ENCODE measurements at places on chromosomes 1 and 21.

DNA sequence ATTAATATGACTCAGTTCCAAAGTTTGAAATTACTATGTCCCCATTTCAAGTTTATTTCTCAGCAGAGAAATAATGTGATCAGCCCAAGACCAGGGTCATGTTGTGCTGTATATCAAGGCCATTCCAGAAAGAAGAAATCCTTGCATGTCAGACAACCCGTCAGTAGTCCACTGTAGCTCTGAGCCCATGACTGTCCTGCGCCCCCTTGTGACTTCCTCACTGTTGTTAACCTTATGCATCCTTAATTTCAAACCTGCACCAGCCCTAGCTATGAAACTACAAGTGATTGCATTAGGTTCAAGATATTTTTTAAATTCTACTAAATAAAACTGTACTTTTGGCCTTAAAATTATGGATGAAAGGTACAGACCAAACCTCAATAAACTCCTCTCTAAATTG is 133.0 kb downstream of the LRRC7 start:
- no peak for DNase-seq

- no peak for DNase-seq
These were observed 45.8 kb downstream of the PKNOX1 start for GRCh38 chr21:43020177-43020576.

DNA sequence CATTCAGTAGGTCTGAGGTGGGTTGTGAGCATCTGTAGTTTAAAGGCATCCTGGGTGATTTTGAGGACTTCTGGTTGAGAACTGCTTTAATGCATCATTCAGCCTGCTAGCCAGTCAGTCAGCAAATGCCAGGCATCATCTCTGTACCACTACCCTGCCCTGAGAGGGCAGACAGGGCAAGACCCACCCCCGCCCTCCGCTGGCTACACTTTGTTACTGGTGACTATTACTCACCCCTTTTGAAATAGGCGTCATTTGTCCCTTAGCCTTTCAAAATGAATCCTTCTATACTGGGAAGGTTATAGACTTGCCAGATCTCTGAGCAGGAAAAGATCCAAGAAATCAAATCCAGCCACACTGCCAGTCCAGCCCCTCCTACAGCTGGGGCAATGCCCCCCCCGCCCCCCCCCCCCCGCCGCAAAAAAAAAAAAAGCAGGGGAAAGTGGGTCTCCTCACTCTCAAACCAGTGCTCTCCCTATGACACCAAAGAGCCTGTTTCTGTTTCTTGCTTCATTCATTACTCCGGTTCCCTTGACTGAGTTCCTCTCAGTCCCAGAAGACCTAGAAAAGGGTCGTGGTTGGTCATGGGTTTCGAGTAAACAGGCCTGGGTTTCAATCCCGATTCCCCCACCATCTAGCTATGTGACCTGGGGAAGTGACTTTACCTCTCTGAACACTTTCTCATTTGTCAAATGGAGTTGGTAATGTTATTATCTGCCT is 4.4 kb downstream of the SELENON start:
- peak; percentile 89 for DNase-seq

DNA sequence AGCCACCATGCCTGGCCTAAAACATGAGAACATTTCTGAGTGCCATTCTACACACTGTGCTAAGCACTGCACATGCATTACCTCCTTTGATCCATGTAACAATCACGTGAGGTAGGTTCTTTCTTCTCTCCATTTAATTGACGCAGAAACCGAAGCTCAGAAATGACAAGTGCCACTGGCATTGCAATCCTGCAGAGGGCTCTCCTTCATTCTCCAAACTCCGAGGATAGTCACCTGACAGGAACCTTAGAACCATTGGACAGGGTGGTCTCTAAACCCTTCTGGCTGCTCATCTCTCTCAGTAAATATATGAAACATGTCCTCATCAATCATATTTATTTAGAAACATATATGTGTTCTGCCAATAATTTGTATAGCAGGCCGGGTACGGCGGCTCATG is 167.1 kb upstream of the JUN start:
- DNase-seq, result no peak

- DNase-seq, result no peak
These were observed 12.7 kb downstream of the FAM89A start for GRCh38 chr1:231027136-231027925.

- no peak for DNase-seq
These were observed 45.7 kb downstream of the KCNN3 start for GRCh38 chr1:154824179-154825000.

DNA sequence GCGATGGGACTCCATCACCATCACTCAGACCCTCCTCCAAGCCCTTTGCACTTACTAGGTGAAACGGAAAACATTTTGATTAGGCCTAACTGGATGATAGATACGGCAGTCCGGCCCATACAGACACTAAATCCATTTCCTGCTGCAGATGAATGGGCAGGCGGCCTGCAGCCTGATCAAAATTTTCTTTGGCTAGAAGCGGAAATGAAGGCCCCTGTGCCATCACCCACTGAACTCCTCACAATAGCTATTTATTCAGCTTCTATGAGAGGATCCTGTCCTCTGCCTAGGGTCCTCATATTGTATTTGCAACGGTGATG is 200.5 kb downstream of the OMA1 start:
- DNase-seq, result no peak

DNA sequence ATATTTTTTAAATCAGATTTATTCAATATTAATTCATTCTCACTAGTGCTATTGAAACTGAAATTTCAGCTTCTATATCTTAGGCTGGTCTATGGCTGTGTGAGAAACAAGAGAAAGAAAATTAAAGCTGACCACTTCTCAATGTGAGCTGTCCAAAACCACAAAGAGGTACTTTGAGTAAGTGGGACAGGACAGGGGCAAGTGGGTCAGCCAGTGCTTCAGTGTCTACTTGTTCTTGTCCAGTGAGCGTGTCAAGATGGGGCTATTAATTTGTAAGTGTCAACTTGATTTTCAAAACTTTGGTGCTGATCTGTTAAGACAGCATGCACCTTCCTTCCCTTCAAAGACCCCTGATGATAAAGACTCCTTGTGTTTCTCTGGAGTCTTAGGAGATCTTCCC is 533.9 kb downstream of the PLPP3 start:
- no peak for DNase-seq

- DNase-seq, result no peak
These were observed 205.3 kb downstream of the DAB1 start for GRCh38 chr1:57218487-57219079.

DNA sequence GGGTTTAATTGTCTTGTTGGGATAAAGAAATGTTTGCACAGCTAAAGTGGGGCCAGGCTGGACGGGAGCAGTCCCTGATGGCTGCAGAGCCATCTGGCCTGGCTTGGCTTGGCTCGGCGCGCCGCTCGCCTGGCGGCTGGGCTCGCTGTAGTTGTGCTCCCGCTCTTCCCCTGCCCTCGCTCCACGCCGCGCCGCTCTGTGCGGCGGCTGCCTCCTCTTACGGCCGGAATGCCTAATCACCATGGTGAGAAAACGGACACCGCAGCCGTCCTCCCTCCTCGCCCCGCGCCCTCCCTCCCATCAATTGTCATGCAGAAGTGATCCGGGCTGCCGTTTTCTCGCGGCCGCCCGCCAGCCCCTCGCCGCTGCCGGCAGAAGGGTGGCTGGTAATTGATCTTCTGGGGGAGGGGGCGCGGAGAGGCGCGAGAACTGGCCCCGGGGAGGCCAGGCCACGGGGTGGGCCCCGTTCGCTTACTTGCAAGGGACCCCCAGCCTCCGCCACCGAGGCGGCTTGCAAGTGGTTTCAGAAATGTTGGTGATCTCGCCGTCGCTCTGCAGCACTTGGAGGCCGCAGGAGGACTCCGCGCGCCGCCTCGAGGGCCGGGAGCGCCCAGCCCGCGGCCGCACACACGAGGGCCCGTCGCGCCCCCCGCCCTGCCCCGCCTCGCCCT is 12.4 kb downstream of the RNF220 start:
- no peak for DNase-seq

DNA sequence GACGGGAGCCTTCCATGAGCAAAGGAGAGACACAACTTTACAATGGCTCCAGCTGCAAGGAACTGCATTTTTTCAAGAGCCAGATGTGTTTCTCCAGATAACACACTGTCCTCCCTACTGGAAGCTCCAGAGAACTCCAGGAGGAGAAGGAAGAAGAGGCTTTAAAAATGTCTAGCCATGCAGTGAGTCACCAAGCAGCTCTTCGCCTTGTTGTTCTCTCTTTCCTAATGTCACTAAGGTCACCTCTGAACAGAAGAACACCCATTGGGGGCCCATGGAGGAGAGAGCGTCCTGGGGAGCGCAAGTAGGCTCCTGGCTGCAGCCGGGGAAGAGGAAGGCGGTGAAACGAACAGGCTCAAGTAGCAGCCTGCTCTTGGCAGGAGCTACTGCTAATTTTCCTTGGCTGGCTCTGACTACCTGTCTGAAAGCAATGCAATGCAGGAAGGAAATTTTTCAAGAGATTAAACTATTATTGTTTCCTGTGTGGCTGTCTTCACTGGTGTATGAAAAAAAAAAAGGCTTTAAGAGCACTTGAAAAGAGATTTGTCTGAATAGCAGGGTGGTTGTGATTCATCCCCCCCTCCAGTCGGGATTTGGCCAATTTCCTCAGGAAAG is 321.9 kb downstream of the SETD4 start:
- no peak for DNase-seq

DNA sequence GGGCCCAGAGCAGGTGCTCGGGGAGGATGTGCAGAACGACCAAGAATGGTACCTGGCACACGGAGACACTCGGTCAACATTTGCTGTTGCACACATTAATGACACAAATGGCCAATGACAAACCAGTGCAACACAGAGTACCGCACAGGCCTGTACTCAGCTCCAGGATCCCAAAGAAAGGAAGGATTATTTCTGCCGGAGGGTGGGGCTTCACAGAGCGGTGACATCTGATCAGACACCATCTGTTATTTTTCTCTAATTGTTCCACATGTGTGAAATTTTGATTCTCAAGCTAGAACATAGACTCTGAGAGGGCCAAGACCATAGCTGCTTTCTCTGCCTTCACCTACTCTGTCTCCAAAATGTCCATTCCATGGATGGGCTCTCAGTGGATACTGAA is 100.4 kb downstream of the MRPL37 start:
- no peak for DNase-seq

DNA sequence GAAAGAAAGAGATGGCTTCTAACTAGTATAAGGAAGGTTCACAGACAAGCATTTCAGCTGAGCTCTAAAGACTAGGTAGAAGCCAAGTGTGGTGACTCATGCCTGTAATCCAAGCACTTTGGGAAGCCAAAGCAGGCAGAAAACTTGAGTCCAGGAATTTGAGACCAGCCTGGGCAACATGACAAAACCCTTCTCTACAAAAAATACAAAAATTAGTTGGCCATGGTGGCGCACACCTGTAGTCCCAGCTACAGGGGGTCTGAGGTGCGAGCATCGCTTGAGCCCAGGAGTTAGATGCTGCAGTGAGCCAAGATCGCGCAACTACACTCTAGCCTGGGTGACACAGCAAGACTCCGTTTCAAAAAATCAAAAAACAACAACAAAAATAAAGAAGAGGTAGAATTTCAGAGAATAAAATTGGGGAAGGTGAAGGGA is 27.8 kb downstream of the FBXO42 start:
- DNase-seq, result no peak

DNA sequence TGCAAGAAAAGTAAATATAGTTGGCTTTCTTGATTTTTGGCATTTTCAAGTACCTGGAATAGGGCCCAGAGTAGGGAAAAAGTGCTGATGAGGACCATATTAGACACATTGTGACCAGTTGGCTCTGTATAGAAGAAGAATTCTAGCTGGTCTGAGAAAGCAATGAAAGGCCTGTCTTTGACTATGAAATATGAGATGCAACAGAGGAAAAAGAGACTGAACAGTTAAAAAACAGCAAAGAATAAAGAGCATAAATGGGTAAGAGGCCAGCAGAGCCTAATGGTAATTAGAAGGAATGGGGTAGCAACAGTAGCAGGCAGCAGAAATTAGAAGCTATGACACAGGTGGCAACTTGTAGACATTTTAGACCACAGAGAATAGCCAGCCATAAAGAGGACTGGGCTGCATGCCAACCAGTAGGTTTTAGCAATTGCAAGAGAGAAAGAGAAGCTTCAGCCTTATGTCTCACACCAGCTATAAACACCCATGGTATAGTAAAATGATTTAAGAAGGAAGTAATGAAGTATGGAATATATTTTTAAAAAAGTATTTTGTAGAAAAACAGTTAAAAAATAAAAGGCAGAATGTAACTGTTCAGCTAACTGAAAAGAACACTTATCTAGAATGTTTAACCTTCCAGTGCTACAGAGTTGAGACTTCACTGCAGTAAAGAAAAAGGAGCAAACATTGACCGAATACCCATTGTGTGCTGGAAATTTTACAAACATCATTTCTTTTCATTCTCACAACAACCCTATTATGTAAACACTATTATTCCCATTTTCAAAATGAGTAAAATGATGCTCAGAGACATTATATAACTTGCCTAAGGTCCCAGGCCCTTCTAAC is 114.1 kb downstream of the LHX4 start:
- DNase-seq, result peak; percentile 53

DNA sequence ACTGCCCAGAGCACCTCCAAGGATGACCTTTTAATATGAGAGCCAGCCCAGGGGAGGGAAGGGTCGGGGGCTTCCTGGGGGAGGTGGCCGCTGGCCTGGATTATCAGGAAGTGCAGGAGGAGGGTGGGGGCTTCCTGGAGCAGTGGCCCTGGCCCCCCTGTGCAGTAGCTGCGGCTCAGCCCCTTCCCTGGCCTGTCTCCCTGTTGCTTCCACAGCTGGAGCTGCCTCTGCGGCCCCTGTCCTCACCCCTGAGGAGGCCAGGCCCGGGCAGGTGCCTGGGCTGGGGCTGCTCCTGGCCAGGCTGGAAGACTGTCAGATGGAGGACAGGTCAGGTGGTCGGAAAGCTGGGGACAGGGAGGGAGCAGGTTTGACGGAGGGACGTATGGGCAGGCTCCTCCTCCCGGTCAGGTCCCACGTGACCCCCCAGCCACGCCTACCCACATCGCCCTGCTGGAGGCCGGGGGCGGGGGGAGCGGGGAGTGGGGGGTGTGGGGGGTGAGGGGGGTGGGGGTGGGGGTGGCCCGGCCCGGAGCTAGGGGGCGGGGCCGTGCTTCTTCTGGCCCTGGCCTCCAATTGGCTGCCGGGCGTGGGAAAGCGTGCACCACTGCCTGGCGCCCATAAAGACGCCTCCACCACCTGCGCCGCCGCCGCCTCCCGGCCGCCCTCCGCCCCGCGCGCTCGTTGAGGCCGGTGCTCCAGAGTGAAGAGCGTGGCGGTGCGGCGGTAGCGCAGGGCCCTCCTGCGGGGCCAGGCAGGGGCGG is 10.2 kb upstream of the TNFRSF14 start:
- DNase-seq, result peak; percentile 76

DNA sequence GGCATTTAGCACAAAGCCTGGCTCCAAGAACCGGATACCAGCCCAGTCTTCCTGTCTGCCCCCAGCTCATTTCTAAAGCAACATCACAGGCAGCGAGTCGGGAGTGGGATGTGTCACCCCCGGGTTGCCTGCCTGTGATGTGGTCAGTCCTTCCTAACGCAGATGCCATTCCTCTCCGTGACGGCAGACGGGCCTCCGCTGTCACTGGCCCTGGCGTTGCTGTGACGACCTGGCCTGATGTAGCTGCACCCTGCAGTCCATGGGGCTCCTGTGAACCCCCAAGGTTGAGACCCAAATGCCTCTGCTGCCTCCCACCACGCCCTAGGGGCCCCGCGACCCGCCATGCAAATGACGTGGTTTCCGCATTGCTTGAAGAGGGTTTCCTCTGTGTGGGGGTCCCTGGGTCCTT is 12.3 kb downstream of the TNFRSF1B start:
- peak; percentile 87 for DNase-seq
